Fibroblast of skin of right quadriceps (primary cell): ENCODE measurements at places on chromosomes 4 and X.
A peak's percentile ranks its signal among the peaks of the same experiment; 100 is the strongest.

DNA sequence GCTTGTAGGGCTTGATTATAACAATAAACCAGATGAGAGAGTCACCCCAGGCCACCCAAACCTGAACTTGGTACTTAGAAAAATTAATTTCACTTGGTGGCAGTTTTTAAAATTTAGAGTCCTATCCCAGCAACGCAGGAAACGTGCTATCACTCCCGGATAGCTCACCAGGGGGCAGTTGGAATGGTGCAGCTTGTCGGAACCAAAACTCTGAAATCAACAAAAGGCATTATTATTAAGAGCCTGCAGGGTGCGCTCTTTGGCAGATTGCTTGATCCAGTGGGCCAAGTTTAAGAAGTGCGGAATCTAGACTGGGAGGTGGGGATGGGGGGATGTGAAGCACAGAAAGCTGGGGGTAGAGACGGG, 2.4 kb downstream of the FRAS1 start:
- DNase-seq, result peak; percentile 82

DNA sequence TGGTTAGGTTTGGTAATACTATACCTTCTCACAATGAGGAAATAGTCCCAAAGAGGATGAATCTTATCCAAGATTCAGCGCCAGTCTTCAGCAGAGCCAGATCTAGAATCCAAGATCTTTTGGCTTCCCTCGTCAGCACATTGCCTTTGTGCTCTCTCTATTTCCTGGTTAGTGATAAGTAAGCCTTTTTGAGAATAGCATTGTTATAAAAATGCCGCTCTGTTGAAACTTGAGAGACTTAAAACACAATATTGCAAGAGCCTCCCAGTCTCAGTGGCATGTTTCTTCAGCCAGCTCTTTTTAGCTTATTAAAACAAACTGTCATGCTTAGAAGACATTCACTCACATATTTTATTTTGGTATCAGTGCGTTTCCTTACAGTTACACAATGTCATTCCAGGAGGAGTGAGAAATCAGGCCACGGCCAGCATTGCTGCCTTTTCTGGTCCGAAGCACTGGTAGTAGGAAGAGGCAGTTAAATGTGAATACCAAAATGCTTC, 141.4 kb downstream of the KLHL8 start:
- peak; percentile 48 for DNase-seq

DNA sequence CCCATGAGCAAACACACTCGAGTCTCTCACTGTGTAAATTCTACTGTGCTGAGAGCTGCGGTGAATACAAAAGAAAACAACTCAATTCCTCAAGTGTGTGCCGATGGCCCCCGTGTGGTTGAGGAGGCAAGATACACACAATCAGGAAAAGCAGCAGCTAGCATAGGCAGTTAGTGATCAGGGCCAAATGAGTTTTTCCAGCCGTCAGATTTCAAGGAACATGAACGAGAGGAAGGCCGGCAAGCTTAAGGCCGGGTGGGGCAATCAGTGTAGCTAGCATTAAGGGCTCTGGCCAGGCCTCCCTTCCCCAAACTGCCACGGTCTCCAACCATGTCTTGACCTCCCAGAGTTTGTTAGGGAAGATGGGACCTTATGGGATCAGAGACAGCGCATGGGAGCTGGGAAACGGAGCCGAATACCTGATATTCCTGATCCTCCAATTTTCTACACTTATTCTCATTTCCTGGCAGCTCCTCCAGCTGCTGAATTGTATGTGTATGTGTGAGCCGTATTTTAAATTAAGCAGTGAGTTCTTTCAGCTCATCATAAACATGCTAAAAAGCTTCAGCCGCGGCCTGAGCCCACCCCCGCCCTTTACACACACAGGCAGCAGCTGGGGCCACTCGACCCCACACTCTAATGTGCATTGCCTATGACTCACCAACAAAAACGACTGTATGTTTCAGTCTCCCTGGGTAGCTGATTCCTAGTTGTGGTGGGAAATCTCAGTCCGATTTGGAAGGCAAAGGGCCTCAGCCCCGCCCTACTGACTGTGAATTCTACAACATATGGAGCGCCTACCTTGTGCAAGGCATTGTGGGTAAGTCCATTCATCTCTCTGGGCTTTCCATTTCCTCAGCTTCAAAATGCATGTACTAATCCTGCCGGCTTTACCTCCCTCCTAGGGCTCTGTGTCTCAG, 59.9 kb downstream of the RTL9 start:
- peak; percentile 85 for DNase-seq

DNA sequence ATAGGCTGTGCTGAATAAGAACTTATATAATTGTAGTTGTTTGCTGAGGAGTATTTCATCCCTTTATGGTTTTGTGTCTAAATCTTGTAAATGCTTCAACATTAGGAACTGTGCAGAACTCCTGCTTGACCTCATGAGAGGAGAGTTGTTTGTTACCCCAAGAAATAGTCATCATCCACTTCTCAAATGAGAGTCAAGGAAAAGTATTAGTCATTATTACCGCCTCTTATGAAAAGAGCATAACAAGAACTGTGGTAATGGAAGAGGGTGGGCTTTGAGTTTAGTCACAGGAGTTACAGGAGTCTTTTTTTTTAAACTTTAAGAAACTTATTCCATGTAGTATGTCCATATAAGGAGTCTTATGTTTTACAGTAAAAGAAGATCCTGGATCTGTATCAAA, 132.9 kb downstream of the RAP1GDS1 start:
- peak; percentile 11 for DNase-seq

GRCh38 chr4:124970011-124970410, 257.5 kb upstream of the ANKRD50 start:
- peak; percentile 77 for DNase-seq
